SK-N-SH treated with all-trans-retinoic acid at 6 μM for 48 hours (cell line): ENCODE measurements at places on chromosomes 6 and 20.
A peak's percentile ranks its signal among the peaks of the same experiment; 100 is the strongest.

DNA sequence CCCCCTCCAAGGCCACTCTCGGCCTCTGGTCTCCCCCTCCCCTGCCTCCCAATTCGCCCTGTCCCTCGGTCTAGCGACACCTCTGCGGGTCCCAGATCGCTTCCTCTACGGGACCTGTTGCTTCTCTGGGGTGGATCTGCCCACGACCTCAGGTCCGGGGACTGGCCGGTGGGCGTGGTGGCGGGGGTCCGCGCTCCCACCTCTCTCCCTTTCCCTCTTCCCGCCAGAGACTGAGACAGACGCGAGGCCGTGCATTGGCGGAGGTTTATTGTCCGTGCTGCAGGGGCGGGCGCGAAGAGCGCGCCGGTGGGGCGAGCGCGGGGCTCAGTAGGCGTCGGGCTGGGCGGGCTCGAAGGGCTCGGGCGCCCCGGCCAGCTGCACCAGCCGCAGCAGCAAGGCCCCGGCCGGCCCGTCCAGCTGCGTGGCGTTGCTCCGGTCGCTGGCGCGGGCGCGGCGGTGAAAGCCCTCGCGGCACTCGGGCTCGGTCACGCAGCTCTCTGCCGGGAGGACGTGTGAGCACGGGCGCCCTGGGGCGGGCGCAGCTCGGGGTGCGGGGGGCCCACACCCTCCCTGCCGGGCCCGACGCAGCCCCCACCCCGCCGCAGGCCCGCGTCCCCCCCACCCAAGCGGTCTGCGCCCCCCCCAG lies 2.1 kb downstream of the AVP start:
- peak; percentile 50 for ATAC-seq

GRCh38 chr20:45902199-45902701 lies 9.7 kb downstream of the PLTP start:
- ATAC-seq = no peak

DNA sequence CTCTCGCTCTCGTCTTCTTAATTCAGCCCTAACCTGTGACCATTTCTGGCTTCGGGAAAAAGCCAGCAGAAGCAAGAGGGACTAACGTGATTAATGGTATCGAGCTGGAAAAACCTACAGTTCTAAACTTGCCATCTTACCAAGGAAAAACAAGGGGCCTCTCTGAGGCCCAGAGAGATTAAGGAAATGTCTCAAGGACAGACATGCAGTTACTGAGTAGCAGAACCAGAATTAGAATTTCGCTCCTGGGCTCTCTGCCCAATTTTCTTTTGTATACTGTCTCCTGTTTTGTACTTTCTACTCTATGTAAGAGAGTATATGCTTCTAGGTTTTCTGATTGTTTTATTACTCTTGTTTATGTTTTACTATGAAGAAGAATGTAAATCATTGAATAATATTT lies 67.8 kb upstream of the LTV1 start:
- no peak for ATAC-seq

DNA sequence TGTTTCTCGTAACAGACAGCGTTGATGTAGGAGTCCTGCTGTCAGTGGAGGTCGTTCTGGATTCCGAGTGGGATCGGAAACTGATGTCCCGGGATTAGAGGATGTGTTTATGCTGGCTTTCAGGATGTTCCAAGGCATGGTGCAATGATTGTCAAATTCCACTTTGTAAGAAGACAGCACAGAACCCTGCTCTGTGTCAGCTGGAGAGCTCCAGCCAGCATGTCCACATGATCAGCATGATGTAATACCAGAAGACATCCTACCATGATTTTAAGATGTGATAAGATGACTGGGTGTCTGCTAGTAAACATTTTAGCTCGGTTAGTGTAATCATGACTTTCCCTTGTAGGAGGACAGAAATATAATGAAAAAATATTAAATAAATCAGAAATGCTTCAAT lies 20.3 kb downstream of the ENPP1 start:
- no peak for ATAC-seq

DNA sequence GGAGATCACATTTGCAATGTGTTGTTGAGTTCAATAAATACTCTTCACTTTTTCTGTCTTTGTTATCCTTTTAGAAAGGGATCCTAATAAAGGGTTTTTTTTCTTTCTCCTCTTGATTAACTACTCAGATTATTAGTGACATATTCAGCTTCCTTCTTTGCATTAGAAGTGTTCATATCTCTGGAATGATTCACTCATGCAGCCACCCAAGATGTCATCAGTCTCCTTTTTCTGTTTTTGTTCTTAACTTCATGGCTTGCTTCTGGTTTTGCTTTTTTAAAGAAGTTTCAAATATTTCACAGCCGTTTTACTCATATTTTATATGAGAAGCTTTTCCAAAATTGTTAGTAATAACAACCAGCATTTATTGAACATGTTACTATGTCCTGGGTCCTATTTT lies 187.6 kb downstream of the TMEM242 start:
- ATAC-seq = peak; percentile 48

- peak; percentile 42 for ATAC-seq
Observed at GRCh38 chr20:1301031-1301529, 27.9 kb downstream of the SDCBP2 start.

GRCh38 chr20:7829776-7830175 lies 110.5 kb downstream of the HAO1 start:
- ATAC-seq = no peak

GRCh38 chr6:118722829-118723813 lies 71.7 kb upstream of the CEP85L start:
- ATAC-seq = no peak
